ENCODE measurements at places on chromosomes 4 and X.

DNA sequence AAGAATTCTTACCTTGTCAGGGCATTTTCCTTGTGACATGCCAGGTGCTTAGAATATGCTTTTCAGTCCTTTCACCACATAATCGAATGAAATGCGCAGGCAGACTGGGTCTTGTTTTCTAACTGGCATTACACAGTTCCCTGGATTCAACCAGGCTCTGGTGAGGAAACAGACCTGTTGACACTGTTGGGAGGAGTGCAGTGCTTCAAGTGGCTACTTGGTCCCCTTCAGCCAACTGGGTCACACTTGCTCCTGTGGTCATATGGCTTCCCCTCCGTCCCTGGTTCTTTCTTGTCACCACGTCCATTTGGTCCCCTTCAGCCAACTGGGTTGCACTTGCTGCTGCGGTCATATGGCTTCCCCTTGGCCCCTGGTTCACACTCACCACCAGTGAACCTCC, 9.7 kb downstream of the SMIM20 start:
- DNase-seq = no peak

DNA sequence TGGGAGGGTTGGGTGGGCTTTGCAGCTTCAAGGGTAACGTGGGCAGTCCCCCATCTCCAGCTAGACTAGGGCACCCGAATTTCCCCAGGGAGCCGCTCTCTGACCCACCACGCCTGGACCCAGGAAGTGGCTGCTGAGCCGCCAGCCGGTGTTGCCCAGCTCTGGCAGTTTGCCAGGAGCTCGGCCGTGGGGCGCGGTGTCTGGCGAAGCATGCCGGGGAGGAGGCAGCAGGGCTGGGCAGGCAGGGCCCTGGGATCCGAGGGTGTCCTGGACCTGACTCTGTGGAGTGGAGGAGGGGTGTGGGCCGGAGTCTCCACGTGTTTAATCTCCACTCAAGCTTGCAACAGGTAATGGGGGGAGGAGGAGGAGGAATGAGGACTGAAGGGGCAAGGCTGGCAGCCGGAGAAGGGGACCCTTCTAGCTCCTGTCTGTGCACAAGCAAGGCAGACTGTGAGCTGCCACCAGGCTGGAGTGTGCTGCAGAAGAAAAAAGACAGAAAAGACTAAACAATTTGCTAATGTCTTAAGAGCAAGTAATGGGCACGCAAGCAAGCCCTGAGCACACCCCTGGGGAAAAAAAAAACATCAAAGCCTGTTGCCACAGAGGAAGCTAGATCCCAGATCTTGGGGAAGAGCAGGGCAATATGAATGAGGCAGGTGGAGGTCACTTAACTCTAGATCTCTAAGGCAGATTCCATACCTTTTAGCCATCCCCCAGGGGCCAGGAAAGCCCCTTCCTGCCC, 2.4 kb downstream of the LONRF3 start:
- no peak for DNase-seq

DNA sequence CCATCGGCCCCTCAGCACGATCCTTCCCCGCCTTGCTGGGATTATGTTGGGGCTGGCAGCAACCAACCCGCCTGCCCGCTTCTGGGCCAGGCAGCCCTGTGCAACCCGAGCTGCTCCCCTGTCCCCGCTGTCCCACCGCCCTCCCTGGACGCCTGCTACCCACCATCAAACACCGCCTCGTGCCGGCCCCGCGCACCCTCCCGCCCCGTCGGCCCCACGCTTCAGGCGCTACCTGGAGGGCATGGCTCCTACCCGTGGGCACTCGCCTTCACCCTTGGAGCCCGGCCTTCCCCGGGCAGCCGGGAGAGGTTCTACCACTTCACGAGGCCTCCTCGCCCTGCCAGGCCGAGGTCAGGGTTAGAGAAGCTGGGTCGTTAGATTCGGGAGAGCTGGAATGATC, 37.0 kb downstream of the TKTL1 start:
- DNase-seq = no peak

DNA sequence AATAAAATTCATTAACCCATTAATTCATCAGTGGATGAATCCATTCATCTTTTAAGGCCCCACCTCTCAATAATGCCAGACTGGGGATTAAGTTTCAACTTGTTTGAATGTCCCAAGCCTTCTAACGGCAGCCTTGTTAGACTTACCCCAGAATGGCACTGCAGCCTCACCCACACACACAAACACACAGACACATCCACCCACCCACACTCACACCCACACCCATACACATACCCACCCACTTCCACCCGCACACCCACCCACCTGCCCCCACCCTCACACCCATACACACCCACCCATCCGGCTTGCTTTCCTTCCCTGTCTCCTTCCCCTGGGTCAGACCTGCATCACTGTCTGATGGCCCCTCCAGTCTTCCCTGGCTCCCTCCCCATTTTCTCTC, 102.6 kb downstream of the ARHGAP10 start:
- DNase-seq = no peak

- no peak for DNase-seq
These were observed 8.8 kb upstream of the IL3RA start for GRCh38 chrX:1327651-1328304.

GRCh38 chrX:18410038-18410437, 15.4 kb upstream of the CDKL5 start:
- DNase-seq = peak; percentile 51

DNA sequence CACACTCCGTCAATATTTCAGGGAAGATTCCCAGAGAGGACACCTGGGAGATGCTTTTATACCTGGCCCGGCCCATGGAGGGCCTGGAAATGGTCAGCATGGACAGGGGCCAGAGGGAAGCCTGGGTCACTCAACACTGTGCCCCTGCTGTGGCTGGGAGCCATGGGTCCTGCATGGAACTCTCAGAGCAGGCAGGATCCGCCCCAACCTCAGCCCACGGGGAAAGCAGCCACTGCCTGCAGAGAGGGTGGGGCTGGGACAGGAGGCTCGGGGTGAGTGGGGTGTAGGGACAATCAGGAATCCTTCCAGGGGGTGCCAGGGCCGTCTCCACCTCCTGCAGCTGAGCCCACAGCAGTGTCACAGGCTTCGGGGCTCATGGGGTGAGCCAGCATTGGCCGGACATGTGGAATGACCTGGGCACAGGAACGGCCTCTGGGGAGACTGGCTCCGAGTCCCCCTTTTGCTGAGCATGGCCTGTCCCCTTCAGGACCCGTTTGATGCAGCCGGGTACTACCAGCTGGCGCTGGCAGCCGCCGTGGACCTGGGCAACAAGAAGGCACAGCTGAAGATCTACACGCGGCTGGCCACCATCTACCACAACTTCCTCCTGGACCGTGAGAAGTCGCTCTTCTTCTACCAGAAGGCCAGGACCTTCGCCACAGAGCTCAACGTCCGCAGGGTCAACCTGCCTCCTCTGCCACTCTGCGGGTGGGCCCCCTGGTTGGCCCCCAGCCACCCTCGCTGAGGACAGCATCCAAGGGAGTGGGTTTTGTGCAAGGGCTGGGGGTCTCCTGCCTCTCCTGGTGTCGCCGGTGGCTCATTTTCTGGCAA, 29.1 kb upstream of the HTRA3 start:
- DNase-seq = no peak

DNA sequence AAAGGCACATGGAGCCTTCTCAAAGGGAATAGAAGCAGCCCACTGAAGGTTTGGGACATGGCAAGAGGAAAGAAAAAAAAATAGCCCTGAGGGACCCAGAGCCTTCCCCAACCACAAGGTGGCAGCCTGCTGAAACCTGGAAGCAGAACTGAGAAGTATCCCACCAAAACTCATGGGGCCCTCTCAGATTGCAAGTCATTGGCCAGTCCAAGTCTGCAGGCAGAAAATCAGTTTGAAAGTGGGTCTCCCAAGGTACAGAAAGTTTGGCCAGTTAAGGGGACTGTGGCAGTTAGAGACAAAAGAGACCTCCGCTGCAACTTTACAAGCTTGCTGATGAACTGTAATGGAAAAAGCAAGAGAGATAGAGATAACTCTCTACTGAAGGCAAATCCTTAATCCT, 155.8 kb downstream of the ANTXR2 start:
- DNase-seq = peak; percentile 61

DNA sequence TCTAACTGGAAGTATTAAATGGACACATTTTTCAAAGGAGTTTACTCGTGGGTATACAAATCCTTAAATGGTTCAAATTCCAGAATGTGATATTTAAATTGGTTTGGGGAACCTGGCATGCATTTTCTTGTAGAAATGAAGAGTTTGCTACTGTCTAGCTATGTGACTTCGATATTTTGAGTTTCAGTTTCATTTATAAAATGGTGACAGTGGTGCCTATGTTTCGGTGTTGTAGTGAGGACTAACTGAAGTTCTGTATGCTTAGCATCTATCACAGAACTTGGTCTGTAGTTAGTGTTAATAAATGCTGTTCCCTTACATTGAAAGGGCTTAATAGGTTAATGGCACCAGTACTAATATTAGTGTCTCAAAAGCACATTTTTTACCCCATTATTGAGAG, 29.4 kb downstream of the TRPC5 start:
- no peak for DNase-seq

- DNase-seq = no peak
These were observed 37.1 kb downstream of the VEGFC start for GRCh38 chr4:176755613-176756012.

GRCh38 chrX:11460347-11460746, 167.1 kb downstream of the AMELX start:
- DNase-seq = no peak

- DNase-seq = no peak
These were observed 87.3 kb upstream of the TET2 start for GRCh38 chr4:105059337-105059736.

DNA sequence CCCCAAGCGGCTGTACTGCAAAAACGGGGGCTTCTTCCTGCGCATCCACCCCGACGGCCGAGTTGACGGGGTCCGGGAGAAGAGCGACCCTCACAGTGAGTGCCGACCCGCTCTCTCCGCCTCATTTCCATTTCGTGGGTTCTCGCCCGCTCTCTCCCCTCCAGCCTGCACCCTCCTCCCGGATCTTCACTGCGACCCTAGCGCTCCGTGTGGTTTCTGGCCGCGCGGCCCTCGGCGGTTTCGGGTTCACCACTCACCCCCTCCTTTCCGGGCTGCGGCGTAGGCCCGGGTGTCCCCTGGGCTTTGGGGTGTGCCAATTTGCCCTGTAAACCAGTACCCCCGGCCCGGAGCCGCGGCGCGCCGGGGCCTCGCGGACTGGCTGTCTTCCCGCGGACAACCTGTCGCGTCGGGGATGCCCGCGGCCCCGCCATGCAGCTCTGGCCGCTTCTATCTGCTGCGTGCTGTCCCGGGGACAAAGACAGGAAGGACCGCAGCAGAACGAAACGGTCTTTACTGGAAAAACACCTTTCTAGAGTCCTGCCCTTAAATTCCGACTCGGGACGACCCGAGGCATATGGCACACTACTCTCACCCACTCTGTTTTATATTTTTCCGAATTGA, 737 bp downstream of the FGF2 start:
- peak; percentile 52 for DNase-seq

Measured in fibroblast of skin of scalp (primary cell).